ENCODE measurements at places on chromosomes 7 and 10.

- DNase-seq = peak; percentile 22
Observed at GRCh38 chr10:80957161-80957560, 419.5 kb downstream of the SH2D4B start.

DNA sequence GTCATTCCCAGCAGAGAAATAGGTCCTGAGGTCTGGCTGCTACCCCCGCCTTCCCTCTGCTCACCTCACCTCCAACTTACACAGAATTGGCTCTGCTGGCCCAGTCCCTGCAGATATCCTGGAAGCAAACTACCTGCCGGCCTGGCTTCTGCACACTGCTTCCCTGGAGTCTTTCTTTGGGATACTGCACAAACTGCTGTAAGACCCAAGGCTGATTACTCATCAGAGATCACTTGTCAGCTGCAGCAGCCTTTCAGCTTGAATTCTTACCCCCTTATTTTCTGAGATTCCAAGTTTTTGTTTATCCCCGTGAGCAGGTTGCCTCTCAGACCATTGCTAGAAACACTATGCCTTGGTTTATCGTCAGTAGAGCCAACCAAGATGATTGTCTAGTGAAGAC, 426.4 kb downstream of the PHTF2 start:
- DNase-seq = no peak

DNA sequence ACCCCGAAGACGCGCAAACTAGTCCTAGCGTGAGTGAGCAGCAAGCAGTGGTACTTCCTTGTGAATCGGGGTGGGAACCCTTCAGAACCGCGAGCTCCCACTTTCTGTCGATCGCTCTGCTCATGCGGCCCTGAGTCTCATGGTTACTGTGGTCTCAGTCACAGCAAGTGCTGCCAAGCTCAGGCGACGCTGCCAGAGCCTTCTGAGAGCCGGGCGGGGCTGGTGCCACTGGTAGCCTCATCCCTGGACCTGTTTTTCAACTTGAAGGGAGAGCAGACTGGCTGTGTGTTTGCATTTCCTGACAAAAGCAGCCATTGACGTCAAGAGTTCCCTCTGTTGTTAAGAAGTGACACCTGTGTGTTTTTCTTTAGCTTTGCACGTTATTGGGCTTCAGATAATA, 32.9 kb upstream of the BHLHA15 start:
- DNase-seq = no peak

DNA sequence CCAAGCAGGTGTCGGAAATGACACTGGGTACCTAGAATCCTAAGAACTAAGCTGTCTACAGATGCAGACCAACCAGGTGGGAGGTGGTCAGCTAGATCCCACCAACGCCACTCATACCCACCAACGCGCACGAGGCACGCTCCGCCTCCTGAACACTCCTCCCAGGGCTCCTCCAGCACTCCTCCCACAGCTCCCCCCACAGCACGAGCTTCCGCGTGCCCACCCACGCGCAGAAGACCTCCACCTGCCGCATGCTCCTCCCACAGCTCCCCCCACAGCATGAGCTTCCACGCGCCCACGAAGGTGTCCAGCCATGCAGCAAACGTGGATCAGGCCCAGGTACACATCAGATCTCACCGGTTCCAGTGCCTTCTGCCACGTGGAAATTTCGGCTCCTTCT, 196.0 kb downstream of the MAD1L1 start:
- no peak for DNase-seq

- DNase-seq = no peak
Observed at GRCh38 chr7:98674881-98675280, 57.8 kb downstream of the NPTX2 start.

DNA sequence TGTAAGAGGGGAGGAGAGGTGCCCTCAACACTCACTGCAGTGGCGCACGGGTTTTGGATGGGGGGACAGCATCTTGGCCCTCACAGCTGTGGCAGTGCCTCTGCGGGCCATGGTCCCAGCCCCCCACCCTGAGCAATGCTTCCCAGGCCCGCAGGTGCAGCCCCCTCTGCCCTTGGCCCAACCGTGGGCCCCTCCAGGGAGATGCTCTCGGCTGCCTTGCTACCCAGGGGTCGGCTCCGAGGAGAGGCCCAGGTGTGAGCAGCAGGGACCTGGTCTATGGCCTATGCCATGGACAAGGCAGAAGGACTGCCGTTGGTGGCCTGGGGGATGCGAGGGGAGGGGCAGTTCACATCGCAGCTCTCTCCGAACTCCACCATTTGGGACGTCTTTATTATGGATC, 159.2 kb downstream of the RNF216 start:
- DNase-seq = no peak

DNA sequence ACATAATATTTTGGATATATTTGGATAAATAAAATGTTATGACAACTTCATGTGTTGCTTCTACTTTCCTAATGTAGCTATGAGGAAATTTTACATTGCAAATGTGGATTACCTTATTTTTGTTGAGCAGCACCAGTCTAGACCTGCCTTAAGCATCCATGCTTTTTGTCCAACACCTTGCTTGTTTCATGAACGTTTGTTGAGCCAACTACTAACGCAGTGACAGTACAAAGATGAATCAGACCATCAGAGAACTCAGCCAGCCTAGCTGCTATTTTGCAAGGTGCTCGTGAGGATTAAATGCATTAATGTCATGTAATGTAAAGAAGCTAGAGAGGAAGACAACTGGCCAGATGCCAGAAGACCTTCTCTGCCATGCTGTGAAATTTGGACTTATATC, 1.1 kb upstream of the ZC3HAV1L start:
- DNase-seq = no peak

- DNase-seq = no peak
Observed at GRCh38 chr7:84783141-84783778, 403.6 kb downstream of the SEMA3D start.

DNA sequence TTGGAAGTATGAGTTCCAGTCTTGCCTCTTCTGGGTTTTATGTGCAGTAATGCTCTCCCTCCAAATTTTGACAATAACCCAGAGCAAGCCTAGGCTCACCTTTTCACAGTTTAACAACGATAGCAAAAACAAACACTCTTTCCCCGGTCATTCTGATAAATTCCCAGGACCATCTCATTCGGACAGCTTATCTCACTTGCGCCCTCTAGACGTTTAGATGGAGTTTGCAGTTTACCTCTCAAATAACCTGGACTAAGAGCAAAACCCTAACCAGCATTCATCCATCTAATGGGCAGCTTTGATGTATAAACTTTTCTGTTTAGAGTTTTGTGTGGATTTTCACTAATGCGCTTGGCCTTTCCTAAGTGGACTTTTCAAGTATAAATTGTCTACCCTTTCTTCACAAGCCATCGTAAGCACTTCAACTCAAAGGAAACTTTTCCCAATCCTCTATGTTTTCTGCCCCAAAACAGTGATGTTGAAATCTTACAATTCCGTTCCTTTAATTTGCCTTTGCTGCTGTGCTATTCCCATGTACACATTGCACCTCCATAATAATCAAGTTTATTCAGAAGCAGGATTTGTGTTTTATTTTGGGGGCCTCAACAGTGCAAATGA, 114.9 kb downstream of the HDAC9 start:
- no peak for DNase-seq

DNA sequence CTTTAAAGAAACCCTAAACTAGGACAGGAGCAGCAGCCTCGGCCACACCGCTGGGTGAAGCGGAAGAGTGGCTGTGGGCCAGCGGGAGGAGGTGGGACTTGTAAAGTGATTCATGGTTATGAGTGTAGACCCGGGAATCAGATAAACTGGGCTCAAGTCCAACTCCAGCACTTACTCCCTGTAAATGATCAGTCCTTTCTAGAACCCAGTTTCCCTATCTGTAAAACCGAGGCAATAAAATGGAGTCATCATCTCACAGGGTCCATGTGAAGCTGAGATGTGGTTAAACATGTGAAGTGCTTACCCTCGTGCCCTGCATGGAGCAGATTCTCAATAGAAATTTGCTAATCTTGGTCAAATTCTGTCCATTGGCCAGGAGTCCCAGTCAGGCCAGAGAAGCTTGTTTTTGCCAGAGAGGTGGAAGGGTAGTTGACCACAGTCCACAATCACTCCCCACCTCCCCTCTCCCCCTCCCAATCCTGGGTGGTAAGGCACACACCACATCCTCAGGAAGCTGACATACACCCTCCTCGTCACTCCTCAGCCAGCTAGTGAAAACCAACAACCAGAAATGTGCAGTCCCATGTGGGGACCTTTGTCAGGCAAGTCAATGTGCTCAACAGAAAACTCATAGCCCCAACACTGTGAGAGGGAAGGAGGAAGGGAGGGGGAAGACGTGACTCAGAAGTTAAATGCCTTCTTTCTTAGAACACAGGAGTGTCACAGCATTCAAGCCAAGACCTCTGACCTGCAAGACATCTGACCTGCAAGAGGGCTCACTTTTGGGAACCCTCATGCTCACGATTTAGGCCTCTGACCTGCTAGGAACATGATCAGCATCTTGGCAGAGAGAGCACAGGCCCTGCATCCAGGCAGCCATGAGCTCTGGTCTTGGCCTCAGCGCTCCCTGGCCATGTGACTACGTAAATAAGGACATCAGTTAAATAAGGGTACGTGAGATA, 145.1 kb downstream of the PLXNA4 start:
- peak; percentile 56 for DNase-seq

GRCh38 chr10:82477776-82478175, 602.8 kb downstream of the NRG3 start:
- DNase-seq = no peak

- DNase-seq = no peak
Observed at GRCh38 chr7:132307465-132307864, 268.8 kb downstream of the PLXNA4 start.

- DNase-seq = peak; percentile 6
Observed at GRCh38 chr10:47079204-47079580, 168.0 kb downstream of the PTPN20 start.

DNA sequence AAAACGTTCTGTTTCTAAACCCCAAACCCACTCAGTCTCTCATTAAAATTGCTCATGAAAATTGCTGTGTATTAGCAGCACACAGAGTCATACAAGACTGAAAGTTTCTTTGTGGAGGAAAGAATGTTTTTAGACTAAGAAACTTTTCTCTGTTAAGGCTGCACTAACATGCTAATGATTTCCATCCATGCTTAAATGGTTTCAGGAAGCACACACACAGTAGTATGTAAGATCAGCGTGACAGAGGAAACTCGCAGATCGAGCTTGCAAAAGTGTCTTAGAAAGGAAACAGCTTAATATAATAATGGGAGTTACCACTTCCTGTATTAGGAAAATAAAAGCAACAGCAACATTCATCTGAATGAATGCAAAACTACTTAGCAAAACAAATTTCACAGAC, 112.7 kb downstream of the ICA1 start:
- no peak for DNase-seq

- DNase-seq = no peak
Observed at GRCh38 chr10:78787125-78787524, 281.6 kb upstream of the ZMIZ1 start.

GRCh38 chr7:102424129-102424551, 9.2 kb upstream of the ORAI2 start:
- DNase-seq = no peak

DNA sequence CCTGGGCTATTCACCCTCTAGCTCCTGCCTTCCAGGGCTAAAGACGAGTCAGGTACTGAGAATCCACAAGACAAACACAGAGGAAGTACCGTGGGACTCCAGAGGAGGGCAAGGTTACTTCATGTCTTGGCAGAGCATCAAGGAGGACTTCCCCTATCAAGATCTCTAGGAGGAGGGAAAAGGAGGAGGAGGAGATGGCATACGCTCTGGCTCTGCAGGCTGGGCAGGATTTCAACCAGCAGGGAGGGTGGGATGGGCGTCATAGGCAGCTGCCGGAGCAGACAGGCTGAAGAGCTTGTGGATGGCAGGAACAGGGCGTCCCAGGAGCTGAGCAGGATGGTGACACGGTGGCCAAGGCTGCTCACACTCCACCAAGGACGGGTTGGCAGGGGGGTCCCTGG, 21.3 kb downstream of the MDH2 start:
- no peak for DNase-seq

GRCh38 chr7:53697913-53698312, 662.5 kb downstream of the POM121L12 start:
- no peak for DNase-seq

DNA sequence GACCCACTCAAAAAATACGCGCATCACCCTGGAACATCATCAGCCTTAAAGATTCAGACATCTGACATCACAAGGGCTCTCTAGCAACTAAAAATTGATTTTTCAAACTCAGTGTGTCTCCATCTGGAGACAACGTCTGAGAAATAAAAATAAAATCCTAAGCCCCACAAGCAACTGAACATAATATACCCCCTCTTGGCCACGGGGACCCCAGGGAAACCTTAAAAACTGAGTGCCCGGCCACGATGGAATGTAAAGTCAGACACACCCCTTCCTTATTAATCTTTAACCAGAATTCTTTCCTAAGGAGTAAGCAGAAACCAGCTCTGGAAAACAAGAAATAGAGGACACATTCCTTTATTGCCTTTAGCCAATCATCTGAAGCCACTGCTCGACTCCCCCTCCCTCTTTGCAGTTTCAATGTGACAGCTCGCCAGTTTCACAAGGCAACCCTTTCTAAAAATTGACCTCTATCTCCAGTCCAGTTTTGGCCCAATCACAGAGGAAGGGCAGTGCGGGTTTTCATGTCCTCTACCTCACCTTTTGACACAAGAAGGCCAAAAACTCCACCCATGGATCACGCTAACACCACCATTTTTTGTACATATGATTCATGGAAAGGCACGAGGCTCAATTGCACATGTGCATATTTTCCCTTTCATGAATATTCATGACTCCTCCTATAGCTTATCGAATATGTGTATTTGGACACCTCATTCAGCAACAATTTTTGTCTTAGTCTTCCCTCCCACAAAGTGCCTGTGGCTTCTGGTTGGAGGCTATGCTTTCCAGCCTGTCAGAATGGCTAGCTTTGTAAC, 24.2 kb downstream of the IFIT3 start:
- DNase-seq = no peak

- no peak for DNase-seq
Observed at GRCh38 chr10:27884185-27884641, 114.7 kb downstream of the ODAD2 start.

GRCh38 chr7:132345543-132346129, 230.6 kb downstream of the PLXNA4 start:
- DNase-seq = no peak

GRCh38 chr7:47591655-47592572, 10.0 kb upstream of the TNS3 start:
- DNase-seq = no peak

- DNase-seq = no peak
Observed at GRCh38 chr10:86229376-86229775, 137.2 kb downstream of the GRID1 start.

DNA sequence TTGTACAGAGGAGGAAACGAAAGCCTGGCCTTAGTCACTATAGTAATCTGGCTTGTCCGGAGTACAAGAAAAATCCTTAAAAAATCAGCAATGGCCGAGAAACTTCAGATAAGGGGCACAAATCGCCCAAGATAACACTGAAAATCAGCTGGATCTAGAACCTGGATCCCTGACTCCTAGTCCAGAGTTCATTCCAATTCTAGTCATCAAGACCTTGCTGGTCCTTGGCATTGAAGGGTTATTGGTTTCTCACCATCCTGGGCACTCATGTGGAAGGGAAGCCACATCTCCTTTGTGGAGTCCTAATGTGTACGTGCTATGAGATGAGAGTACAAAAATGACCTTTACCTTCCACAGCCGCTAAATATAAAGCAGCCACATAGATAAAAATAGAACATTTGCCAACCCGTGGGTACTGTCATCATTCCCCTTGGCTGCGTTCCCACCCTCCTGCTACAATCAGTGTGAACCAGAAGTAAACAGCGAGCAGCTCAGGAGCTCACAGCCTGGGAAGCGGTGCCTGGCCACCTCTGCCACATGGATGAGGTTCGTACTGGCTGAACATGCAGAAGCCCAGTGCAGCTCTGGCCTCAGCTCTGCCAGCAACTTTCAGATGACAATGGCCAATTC, 116.0 kb upstream of the PDLIM1 start:
- DNase-seq = no peak
